ENCODE measurements at places on chromosomes 3 and 15.

- no peak for DNase-seq
These were observed 3.1 kb upstream of the MECOM start for GRCh38 chr3:169666376-169667165.

DNA sequence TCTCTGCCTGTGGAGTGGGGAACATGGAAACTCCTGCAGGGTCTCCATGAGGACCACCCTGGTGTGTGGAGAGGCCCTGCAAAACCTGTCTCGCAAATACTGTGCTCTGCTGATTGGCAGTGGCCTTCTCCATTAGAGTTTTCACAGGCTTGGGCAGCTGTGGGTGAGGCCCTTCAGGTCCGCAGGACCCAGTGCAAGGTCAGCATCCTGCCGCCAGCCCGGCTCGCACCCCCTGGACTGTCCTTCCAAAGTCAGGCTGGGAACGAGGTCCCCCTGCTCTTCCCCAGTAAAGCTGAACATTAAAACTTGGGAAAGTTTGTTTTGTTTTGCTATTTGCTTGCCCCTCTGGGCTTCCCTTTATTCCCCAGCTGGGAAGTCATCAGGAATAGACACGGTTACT, 85.0 kb upstream of the PLXNA1 start:
- DNase-seq, result no peak

GRCh38 chr3:88059380-88060170, 520 bp downstream of the ZNF654 start:
- DNase-seq, result peak; percentile 10

DNA sequence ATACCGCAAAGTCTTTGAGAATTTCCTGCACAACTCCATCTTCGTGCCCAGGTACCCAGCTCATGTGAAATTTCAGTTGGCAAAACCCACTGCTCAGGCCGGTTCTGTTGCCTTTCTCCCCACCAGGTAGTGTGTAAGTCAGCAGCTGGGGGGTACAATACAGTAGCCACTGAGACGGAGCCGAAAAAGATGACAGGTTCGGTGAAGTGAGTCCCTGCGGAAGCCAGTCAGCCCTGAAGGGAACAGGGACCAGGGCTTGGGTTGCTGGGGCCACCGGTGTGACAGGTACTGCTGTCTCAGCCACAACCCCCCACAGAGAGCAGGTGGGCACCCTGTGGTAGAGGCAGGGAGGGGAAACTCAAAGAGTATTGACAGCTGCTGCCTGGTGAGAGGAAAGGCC, 90.8 kb downstream of the PGPEP1L start:
- no peak for DNase-seq

DNA sequence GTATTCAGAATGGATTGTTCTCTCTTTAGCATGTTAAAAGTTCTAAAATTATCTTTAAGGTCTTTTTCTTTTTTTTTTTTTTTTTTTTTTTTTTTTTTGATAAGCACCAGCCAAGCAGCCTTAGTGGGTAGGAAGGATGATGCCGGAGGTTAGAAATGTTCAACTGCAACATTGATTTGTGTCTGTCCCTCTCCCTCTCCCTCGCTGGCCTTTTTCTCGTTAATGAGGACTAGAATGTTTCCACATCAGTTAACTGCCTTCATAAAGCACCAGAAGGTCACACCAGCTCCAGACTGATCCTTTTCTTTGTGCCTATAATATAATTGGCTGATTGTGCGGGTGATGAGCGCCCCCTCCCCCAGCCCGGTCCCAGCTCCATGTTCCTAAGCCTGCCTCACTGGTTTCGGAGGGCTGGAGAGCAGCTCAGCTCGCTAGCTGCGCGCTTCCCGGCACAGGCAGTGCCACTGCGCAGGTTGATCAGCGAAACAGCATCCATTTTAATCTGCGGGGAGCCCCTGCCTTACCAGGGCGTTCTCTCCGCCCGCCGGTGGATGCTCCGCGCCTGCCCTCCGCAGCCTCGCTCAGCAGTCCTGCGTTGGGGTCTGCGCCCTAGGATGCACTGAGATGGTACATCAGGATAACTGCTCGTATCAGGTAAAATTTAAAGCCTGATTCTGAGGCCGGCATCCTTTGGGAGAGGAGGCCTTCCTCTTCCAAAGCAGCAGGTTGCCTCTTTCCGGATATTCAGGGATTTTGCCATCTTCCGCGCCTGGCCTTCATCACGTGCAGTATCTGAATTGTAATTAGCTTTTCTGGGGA, 148.9 kb upstream of the IL12A start:
- DNase-seq, result no peak

GRCh38 chr3:159760046-159760445, 228.6 kb upstream of the IL12A start:
- DNase-seq, result no peak

GRCh38 chr15:94296717-94297116, 65.4 kb downstream of the MCTP2 start:
- DNase-seq, result no peak

- no peak for DNase-seq
These were observed 13.8 kb upstream of the CAPN3 start for GRCh38 chr15:42345504-42345903.

- no peak for DNase-seq
These were observed 4.2 kb upstream of the SH2D7 start for GRCh38 chr15:78087951-78088772.

DNA sequence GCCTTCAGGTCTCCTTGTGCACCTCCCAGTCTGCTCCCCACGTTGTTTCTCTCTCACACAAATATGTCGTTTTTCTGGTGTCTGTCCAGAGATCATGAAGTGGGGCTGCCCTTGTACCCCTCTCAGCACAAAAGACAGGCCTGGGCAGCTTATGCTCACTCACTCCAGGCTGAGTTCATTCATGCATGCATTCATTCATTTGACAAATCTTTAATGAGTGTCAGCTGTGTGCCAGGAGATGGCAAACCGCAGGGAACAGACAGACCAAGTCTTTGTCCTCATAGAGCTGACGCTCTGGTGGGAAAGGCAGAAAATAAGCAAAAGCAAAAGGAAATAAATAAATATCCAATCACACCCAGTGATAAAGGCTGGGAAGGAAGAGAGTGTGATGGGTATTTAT, 7.6 kb upstream of the TRH start:
- DNase-seq, result no peak

DNA sequence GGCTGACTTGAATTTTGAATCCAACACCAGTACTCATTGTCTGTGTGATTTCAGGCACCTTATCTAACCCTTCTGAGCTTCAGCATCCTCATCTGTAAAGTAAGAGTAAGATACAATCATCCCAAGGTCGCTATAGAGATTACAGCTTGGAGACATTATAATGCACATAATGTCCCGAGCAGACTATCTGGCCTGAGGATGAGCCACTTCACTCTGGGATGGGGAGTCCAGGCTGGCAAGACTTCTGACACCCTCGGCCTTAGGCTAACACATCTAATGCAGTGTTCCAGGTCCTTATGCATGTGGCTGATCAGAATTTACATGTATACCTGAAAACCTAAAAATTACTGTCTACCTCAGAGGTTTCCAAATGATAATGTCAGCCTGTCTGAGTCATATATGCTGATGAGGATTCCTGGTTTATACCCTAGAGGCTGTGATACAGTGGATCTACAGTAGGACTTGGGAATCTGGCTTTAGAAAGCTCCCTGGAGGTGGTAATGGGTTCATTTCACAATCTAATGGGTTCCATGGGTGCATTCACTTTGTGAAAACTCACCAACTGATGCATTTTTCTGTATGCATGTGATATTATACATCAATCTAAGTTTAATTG, 229.0 kb upstream of the SLCO3A1 start:
- DNase-seq, result no peak

DNA sequence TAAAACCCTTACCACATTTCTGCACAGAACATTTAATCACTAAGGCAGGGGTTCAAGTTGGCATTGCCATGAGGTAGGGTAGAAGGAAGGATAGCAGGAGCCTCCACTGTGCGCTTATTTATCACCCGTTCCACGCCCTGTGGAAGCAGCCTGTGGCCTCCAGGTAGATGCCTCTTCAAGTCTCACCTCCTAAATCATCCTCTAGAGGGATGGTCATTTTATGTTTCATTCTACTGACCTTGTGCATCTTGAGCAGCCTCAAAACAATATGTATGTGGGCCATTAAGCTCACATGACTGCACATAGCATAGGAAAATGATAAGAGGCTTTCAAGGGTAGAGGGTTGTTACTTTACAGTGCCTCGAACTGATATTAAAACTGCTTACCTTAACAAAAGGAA, 546.2 kb downstream of the GRM7 start:
- no peak for DNase-seq

DNA sequence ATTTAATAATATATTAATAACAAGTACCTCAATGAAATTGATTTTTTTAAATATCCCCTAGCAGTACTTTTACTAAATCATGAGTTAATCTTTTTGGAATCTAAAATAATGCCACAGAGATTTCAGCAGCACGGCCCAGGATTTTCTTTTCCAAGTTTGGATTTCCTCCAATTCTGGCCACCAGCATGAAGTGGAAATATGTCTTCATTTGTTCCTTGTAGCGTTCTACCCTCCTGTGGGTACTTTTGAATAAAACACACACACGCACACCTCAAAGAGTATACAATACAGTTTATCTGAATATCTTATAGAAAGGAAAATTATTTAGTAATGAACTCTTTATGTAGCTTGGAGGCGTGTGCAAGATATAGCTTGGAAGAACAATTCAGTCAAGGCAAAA, 125.1 kb upstream of the STT3B start:
- DNase-seq, result no peak

DNA sequence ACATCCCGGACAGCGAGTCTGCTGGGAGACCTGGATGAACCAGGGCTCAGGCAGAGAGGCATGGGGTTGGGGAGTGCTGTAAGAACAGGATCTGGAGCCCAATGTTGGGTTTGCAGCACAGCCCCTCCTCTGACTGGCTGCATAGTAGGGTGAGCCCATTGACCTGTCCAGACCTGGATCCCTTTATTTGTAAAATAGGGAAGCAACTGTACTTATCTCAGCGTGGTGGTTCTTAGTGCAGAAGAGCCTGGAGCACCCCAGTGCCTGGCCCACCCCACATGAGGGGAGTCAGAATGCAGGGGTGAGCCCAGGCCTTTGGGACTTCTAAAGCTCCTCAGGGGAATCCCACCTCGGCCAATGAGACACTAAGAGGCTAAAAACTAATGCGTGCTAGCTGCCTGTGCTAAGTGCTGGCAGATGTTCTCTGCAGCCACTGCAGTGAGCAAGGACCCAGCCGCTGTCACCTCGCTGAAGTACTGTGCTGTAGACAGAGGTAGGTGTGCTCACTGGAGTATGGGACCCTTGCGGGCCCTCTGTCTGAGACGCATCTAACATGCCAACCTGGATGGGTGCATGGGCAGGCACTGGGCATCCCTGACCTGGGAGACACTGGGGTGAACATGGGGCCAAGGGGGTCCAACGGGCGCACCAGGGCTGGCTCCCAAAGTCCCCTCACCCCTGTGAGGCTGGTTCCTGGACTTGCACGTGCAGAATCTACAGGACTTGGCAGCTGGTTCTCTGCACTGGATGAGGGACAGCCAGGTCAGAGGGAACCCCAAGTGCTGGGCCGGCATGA, 95.6 kb downstream of the ATP10A start:
- no peak for DNase-seq

DNA sequence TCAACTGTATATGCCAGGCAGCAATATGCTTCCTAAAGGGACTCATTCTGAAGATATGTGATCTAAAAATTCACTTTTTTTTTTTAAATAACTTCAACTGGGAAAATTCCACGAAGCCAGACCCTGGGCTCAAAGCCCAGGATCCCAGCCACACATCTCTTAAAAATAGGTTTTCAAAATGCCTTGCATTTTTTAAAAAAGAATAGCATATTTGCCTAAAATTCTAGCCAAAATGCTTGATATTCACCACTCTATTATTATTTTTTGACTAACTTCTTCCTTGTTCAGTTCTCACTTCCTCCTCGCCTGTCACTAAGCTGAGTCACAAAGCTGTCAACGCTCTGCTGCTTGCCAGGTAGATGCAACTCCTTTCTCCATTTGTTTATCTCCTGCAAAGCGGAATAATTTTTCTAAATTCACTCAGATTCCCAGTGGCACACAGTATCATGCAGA, 28.0 kb upstream of the VGLL4 start:
- no peak for DNase-seq

- DNase-seq, result no peak
These were observed 121.5 kb downstream of the PTPRG start for GRCh38 chr3:61682671-61683548.

DNA sequence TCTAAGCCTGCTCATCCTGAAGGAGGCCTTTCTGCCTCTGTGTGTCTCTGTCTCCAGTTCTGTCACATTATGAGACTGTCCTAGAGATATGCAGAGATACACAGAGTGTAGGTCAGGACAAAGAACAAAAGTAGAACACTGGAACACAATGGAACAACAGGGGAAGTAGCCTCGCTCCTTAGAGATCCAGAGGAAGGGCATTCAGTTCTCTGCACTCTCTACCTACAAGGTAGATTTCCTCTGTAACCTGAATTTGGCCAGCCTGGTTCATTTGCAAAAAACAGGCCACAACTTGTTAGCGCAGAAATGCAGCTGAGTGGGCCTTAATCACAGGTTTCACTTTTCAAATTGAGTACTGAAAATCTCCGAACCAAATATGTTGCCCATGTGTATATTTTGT, 19.4 kb downstream of the NEK10 start:
- no peak for DNase-seq

- no peak for DNase-seq
These were observed 148.4 kb downstream of the B3GALNT1 start for GRCh38 chr3:160956785-160957184.

GRCh38 chr3:127608362-127608718, 10.1 kb downstream of the MCM2 start:
- no peak for DNase-seq

DNA sequence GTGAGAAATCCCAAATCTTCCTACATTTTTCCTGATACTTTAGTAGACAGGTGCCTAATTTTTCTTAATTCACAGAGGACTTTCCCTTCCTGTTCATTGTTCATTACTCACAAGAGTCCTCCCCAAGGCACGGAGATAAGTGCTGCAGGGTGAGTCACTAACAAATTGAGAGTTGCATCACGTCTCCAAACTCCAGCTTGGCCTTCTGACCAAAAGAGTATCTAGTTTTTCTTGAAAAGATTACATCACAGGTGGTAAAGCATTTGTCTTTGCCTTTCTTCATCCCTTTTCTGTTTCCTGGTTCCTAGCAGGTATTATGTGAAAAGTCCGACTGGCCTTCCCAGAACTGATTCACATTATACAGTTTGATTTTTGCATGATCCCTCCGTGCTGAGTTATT, 24.9 kb upstream of the RASGRP1 start:
- DNase-seq, result peak; percentile 28

- DNase-seq, result no peak
These were observed 343.5 kb downstream of the FOXP1 start for GRCh38 chr3:71240034-71240433.

DNA sequence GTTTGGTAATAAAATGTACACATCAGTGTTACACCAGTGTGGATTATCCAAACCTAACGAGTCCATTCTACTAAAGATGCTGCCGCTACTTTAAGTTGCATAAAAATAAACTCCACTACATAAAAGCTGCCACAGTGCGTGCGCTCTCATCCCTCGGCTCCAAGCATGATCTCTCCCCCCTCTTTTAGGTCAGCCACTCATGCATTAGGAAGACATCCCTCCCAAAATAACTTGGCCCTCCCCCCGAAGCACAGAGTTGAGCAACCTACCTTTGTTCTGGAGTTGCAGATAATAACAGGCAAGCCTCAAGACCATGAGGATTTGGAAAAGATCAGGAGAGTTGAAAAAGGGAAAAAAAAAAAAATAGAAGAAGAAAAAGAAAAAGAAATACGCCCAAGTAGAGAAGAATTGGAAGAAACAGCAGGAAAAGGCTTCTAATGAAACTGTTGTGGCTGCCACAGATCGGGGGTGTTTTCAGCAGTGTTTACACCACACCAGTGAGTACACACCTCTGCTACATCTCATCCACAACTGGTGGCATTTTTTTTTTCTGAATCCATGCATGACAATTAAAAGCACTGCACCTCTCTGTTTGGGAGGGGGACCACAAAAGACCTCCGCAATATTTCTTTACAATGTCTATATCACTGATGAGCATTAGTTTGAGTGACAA, 339.2 kb downstream of the FOXP1 start:
- no peak for DNase-seq
